ENCODE measurements at places on chromosomes 1 and 21.

GRCh38 chr1:6935361-6935883 lies 150.2 kb downstream of the CAMTA1 start:
- no peak for DNase-seq

- DNase-seq, result no peak
Observed at GRCh38 chr1:91733108-91733710, 152.7 kb downstream of the TGFBR3 start.

DNA sequence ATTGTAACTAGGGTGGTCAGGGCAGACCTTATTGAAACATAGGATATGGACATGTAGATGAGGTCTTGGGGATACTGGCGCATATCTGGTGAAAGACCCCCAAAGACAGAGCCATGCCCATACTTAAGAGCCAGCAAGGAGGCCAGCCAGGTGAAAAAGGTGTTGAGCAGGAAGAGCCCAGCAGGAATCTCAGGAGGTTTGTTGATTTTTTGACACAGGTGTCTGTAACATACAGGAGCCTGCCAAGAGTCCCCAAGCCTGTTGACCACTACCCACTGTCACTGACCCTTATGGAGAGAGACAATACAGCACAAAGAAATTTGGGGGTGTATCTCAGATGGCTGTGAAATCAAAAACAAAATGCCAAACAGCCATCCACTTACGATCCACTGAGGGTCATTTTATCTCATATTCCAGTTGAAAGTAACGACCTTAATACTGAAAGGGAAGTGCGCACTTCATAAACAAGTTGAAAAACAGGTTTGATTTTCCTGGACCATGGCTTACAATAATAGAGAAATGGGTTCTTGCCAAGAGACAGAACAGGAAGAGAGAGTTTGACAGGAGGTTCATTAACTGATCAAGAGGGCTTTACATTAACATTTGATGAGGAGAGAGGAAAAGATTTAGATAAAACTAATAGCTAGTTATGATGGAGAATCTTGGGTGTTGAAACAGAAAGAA lies 163.6 kb downstream of the GLUL start:
- DNase-seq, result no peak

DNA sequence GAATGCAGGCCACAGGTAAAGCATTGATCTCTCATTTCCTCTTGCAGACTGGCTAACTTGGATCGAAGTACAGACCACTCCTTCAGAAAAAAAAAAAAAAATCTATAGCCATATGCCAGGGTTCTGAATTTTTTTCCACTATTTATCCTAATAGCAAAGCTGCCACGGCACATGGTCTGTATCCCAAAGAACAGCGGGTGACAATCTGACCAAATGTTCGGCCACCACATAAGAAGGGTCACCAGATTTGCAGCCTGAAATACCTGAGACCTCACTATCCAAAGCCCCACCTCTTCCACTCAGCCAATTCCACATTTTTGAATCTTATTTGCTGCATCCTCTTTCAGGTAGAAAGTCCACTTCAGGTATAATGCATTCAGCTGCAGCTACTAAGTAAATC lies 55.6 kb upstream of the RGS7 start:
- DNase-seq, result peak; percentile 70

GRCh38 chr1:200364091-200364759 lies 45.6 kb downstream of the ZNF281 start:
- DNase-seq, result no peak

DNA sequence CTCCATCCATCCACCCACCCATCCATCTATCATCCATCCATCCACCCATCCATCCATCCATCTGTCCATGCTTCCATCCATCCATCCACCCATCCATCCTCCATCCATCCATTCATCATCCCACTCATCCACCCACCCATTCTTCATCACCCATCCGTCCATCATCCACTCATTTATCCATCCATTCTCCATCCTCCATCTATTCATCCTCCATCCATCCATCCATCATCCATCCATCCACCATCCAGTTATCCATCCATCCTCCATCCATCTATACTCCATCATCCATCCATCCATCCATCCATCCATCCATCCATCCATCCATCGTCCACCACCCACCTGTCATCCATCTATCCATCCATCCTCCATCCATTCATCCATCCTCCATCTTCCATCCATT lies 32.1 kb upstream of the ACTRT2 start:
- DNase-seq, result no peak

GRCh38 chr1:45446950-45447672 lies 43.9 kb downstream of the TESK2 start:
- DNase-seq, result no peak

DNA sequence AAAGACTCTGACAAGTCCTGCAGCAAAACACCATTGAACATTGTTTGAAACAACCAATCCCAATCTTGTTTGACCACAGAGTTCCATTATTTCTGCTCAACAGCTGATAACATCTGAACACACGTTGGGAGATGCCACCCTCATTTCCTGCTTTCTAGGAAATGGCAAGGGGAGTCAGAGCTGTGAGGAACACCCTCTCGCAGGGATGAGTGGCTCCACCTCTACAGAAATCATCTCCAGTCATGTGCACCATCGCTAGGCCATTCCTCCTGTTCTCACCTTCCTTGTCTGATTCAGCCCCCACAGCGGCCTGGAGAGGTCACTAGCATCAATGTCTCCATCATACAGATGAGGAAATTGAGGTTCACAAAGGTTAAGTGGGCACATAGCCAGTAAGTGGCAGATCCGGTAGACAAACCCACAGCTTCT lies 22.4 kb upstream of the RUNX3 start:
- no peak for DNase-seq

- no peak for DNase-seq
Observed at GRCh38 chr1:14128096-14128495, 428.1 kb downstream of the PRDM2 start.

DNA sequence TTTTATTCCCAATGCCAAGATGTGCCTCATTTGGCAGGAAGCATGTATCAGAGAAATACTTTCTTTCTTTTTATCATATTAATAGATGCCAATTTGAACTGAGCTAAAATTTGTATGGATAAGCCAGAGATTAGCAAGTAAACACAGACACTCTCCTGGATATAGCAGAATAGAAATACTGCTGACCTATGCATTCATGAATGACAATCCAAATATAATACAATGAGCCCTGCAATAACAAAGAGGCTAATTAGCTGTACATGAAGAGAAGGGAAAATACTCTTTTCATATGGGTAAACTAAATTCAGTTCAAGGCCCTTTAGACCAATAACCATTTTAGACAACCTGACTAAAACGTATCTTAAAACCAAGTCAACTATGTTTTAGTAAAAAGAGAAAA lies 388.1 kb upstream of the NR5A2 start:
- no peak for DNase-seq

GRCh38 chr1:32622806-32623681 lies 27.3 kb downstream of the ZBTB8OS start:
- DNase-seq, result no peak

- DNase-seq, result no peak
Observed at GRCh38 chr1:34749992-34750391, 4.9 kb upstream of the GJB5 start.

DNA sequence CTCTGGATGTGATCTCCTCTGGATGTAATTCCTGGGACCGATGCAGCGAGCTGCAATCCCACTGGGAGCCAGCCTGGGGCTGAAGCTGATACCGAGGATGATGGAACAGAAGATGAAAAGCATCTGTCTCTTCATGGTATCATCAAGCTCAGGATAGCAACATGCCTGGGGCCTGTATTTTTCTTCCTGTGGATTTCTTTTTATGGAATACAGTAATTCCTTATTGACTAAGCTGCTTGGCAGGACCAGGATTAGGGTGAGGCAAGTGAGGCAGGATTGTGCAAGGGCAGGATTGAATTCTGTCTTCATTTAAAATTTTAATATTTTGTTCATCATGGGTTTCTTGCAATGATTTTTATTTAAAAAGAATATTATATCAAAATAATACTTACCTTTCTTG lies 86.6 kb downstream of the SLC25A24 start:
- no peak for DNase-seq

GRCh38 chr1:206808615-206809014 lies 36.3 kb upstream of the IL10 start:
- peak; percentile 30 for DNase-seq

- DNase-seq, result no peak
Observed at GRCh38 chr1:227487606-227488005, 75.8 kb upstream of the ZNF678 start.

DNA sequence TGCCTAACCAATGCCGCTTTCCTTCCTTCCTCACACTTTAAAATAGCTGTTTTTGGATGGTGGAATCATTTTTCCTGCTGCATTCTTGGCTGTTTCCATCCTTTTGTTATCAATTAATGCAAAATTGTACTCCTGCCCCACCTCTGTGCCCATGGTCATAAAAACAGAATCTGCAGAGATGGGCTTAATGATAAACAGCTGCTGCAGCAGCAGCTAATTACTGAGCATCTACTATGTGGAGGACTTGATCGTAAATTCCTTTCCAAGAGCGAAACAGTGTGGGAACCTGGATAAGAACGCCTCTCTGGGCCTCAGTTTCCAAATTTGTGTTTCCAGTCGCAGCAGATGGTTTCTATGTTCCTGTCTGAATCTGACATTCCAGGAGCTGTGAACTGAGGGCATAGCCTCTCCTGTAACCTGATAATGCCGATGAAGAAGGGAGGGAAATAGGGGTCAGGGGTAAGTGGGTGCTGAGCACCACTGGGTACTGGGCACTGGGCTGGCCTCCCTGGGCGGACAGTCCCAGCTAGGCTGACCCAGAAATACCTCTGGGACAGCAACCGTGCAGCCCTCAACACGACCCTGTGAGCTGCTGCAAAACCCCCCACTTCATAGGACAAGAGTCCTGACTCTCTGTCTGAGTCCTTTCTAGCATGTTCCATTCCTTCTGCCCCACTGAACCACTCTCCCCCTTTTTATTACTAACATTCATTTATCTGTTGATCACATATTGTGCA lies 121.7 kb downstream of the DMRTB1 start:
- no peak for DNase-seq

All from NCI-H524 (cell line).